GM04504 (cell line): ENCODE measurements at places on chromosomes 11 and 22.

DNA sequence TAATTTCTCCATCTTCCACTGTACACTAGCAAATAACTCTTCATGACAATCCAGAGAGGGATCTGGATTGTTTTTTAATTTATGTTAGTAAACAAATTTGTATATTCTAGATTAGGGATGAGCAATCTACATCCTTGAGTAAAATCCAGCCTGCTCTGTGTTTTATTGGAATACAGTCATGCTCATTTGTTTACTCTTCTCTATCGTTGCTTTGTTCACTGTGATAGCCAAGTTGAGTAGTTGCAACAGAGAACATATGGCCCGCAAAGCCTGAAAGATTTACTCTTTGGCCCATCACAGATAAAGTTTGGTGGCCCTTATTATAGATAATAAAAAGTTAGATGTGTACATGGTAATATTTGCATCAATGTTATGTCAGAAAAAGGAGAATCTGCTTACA is 6.2 kb upstream of the BLID start:
- no peak for DNase-seq

- no peak for DNase-seq
Observed at GRCh38 chr11:21229224-21229623, 559.8 kb downstream of the NELL1 start.

- no peak for DNase-seq
Observed at GRCh38 chr11:1770528-1770927, 6.8 kb upstream of the CTSD start.

DNA sequence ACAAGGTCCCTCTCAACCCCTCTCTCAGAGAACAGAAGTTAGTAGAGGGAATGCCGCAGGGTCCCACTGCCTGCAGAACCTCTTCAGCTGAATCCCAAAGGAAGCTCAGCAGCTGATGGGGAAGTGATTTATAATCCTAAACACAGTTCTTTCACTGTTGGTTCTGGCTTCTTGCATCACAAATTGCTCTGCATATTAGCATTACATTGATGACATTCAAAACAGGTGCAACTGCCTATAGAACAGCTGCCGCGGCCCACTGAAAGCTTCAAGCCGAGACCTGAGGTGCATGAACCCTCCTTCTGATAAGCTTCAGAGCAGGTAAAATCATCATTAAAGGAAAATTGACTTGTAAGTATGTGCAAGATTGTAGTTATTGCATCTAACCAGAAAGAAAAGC is 75.2 kb upstream of the KIRREL3 start:
- no peak for DNase-seq

GRCh38 chr11:61126256-61126655 is 24.0 kb downstream of the CD5 start:
- DNase-seq: no peak

GRCh38 chr11:31872076-31872443 is 60.9 kb upstream of the PAX6 start:
- DNase-seq: no peak
